ENCODE measurements at places on chromosomes 4 and X.

GRCh38 chrX:118626346-118626745 lies 101.1 kb upstream of the IL13RA1 start:
- DNase-seq: no peak

GRCh38 chr4:152684007-152684406 lies 4.2 kb upstream of the TMEM154 start:
- no peak for DNase-seq

- DNase-seq: no peak
These were observed 179.1 kb upstream of the GPRIN3 start for GRCh38 chr4:89486673-89487072.

DNA sequence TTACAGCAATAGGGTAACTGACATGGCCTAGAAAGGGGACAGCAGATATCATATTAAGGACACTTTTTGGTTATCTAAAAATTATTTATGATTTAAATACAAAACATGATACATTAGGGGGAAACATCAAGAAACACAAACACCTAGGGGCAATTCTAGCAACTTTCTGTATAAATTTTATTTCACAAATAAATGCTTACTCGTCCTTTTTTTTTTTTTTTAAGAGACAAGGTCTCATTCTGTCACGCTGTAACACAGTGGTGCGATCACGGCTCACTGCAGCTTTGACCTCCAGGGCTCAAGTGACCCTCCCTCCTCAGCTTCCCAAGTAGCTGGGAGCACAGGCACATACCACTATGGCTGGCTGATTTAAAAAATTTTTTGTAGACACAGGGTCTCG lies 151.8 kb upstream of the BCOR start:
- no peak for DNase-seq

DNA sequence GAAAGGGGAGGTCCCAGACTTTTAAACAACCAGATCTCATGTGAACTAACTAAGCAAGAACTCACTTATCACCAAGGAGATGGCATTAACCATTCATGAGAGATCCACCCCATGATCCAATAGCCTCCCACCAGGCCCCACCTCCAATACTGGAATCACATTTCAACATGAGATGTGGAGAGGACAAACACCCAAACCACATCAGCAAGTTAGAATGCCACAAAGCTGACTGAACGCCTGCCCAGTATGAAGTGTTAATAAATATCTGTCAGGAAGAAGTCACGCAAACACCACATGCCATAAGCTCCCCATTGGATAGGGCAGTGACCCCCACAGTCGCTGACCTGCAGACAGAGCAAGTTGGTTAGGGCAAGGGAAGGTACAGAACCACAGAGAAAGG lies 14.3 kb downstream of the SLC10A6 start:
- DNase-seq: no peak

- no peak for DNase-seq
These were observed 27.2 kb downstream of the TAPT1 start for GRCh38 chr4:16199093-16199492.

GRCh38 chr4:23773884-23774636 lies 115.8 kb downstream of the PPARGC1A start:
- no peak for DNase-seq

DNA sequence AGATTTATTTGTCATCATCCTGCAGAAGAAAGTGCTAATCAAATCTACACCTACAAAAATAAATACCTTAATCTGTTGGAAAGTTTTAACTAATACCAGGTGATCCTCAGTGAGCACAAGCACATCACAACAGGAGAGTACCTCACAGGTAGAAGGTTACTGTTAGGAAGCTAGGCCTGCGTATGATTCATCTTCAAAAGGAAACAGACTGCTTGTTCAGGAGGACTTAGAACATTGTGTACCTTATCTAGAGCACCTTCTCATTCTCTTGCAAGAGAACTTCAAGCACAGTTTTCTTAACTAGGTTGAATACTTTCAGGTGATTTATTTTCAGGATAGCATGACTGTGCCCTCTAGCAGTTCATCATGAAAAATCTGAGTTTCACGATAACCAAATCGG lies 54.2 kb downstream of the MND1 start:
- no peak for DNase-seq

DNA sequence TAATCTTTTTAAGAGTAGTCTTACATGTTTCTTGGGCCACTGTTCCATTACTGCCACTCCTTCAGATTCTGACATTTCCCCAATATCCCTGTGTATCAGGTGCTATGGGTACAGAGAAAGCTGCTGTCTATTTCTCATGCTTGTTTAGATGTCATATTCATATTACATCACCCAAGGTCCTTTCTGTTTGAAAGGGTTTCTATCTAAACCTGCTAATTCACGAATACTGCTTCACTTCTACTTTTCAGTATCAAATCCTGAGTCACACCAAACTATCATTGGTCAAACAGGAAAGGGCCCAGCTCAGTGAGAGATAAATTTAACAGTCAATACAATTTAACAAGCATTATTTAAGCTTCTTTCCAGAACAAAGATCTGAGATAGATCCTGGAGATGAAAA lies 241.4 kb downstream of the UGT8 start:
- no peak for DNase-seq

DNA sequence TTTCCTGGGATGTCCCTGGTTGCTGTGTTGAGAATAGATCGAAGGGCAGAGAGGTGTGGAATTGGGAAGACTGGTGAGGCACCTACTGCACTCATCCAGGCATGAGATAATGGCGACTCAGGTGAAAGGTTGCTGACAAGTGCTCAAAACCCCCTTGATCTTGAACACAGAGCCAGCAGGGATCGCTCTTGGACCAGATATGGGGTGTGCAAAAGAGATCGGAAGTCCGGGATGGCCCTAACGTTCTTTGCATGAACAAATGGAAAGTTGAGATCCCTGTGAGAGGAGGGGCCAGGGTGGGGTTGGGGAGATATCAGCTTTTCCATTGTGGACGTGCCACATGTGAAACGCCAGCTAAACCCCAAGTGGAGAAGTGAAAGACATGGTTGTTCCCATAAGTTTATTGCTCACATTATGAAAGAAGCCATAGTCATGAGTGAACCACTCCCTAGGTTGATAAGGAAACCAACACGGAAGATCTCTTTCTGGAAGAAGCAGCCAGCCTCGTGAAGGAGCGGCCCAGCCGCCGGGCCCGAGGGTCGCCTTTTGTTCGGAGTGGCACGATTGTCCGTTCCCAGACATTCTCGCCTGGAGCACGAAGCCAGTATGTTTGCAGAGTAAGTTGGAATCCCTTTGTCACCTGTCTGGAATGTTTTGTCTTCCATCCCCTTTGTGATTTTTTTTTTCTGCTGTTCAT lies 22.6 kb upstream of the CLCN4 start:
- no peak for DNase-seq

DNA sequence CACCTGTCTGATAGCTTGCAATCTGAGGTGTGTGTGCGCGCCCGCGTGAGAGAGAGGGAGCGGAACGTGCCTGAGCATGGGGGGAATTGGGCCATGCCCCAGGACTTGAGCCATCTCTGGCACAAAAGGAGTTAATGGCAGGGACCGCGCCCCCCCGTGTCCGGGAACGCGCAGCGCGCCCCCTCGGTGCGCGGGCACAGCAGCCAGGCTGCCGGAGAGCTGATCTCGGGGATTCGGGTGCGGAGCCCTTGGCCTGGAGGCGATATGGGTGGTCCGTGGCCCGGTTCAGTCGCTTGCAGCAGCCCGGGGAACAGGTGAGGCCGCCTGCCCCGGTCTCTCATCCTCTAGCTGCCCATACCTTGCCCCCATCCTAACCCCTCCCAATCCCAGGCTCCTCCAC lies at the start of gene NLGN3:
Gene NLGN3, plus strand, starts transcription at position 191 of the 400 bp plus-strand sequence. CDS start 2,909 bp downstream, outside the sequence.
- no peak for DNase-seq

DNA sequence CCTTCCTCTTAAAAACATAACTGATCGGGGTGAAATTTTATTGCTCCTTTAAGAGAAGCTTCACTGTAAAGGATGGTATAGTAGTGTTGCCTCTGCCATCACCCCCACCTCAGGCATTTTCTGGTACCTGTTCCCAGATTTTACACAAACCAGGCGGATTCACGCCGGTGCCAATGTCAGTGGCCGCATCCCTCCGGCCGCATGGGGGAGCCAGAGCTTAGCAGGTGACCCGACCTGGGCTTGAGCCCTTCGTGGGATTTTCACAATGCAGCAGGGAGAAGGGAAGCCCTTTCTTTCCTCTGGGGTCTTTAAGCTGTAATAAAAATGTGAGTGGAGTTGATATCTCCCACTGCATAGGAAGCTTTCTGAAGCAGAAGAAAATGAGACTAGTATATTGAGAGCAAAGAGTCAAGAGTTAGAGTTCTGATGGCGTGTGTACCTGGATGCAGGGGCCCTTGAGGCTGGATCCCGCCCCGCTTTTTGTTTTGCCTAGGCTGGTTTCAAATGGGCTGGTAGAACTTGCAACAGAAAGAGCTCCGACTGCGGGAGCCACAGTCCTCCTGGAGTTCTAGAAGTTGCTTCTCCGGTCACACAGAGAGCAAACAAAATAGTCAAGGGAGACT lies 59.4 kb downstream of the POLR2B start:
- DNase-seq: no peak

- DNase-seq: no peak
These were observed 86.5 kb upstream of the LEF1 start for GRCh38 chr4:108255203-108255747.

GRCh38 chr4:80814266-80814665 lies 216.2 kb upstream of the BMP3 start:
- no peak for DNase-seq

- no peak for DNase-seq
These were observed 33.7 kb downstream of the CLOCK start for GRCh38 chr4:55512922-55513571.

DNA sequence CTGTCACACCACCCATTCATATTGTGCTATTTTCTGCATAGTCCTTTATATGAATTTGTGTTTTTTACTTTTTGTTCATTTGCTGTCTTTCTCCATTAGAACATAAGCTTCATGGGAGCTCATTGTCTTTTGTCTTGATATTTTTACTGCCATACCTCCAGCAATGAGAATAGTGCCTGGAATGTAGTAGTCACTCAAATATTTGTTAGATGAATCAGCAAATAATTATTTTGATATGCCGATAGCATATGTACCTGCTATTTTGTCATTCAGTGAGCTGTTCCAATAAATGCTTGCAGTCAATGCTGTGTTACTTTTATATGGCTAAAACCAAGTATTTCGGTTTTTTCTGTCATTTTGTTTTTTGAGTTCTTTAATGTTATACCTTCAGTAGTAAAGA lies 43.5 kb upstream of the SLC25A31 start:
- no peak for DNase-seq

DNA sequence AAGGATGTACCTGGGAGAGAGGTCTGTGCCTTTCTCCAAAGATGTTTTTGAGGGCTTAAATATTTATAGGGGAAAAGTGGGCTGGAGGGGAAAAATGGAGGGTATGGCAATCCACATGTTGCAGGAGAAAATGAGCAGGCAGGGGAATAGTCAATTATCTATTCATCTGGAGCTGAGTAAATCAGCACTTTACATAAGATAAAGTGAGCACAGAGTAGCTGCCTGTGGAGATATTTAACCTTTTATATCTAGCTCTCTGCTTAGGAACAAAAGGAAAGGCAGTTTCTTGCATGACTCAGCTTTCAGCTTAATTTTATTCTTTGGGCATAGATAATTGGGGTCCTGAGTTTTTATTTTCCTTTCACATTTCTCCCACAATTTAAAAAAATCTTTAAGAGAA lies 93.6 kb upstream of the NPY2R start:
- DNase-seq: no peak

DNA sequence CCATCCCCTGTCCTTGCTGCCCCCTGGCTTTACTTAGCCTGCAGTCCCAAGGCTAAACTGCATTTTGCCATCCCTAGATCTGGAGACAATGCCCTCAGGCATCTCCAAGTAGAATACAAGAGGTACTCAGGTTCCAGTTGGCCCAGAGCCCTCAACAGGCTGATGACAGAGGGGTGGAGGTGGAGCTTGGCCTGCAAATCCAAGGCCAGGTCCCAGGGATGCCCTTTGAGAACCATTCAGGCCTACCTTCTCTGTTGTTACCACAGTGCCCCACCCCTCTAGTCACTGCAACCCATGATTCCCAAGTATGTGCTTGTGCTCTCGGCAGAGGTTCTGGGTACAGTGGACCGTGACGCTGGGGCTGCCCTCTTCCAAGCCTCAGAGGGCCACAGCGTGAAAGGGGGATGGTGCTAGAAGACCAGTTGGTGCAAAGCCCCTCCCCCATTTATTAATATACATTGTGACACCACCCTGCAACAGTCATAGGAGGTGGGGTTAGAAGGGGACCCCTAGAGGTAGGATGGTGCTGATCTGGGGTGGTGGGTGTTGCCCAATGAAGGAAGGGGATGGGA lies 6.4 kb upstream of the UBA1 start:
- no peak for DNase-seq

DNA sequence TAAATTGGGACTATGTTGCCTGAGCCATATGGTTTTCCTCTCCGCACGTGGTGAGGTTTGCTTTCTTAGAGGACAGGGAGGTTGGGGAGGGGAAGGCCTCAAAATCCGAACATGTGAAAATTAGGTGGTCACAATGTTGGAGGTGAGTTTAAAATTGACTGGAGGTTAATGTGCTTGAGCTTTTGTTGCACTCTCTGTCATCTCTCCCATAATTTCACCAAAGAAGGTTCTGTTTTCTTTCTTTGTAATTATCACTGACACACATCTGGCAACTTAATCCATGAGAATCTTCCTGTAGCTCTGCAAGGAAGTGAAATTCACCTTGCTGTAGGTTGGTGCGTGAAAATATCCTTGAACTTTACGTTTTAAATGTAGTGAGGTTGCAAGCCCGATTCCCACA lies 225.5 kb downstream of the PDGFC start:
- DNase-seq: no peak

- peak; percentile 35 for DNase-seq
These were observed 162.4 kb upstream of the GPRIN3 start for GRCh38 chr4:89469930-89470375.

DNA sequence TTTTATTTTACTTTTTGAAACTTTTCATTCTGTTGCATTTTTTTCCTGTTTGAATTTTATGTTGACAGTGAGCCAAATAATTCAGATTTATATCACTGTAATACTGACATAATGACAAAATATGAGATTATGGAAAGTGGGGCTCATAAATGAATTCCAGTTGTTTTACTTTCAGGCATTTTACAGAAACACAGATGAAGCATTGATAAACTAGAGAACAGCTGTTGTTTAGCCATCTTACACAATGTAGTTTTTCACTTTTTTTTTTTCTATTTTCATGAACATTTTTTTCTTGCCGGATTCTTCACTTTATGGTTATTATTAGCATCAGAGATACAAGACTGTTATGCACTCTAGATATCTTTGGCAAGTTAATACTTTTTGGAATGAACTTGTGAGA lies 91.7 kb upstream of the PAQR3 start:
- DNase-seq: no peak

All from KG1 (cell line).